ENCODE measurements at places on chromosomes 7 and 10.

- H3K27ac ChIP-seq: no peak overlapping the region
- H3K36me3 ChIP-seq: peaks cover 3% of the 10 kb centered on the region
- no peak overlapping the region for H3K4me3 ChIP-seq
- H3K4me1 ChIP-seq: no peaks in the 10 kb centered on the region
- H3K27me3 ChIP-seq: peaks cover 14% of the 10 kb centered on the region
These were observed 23.4 kb upstream of the FAM3C start for GRCh38 chr7:121419201-121420148.

- H3K4me1 ChIP-seq: peaks cover 14% of the 10 kb centered on the region
- no peak for DNase-seq
- H3K4me3 ChIP-seq: peak overlapping the region; percentile 80
These were observed 991 bp downstream of the SEMA4G start for GRCh38 chr10:100970076-100970913.

DNA sequence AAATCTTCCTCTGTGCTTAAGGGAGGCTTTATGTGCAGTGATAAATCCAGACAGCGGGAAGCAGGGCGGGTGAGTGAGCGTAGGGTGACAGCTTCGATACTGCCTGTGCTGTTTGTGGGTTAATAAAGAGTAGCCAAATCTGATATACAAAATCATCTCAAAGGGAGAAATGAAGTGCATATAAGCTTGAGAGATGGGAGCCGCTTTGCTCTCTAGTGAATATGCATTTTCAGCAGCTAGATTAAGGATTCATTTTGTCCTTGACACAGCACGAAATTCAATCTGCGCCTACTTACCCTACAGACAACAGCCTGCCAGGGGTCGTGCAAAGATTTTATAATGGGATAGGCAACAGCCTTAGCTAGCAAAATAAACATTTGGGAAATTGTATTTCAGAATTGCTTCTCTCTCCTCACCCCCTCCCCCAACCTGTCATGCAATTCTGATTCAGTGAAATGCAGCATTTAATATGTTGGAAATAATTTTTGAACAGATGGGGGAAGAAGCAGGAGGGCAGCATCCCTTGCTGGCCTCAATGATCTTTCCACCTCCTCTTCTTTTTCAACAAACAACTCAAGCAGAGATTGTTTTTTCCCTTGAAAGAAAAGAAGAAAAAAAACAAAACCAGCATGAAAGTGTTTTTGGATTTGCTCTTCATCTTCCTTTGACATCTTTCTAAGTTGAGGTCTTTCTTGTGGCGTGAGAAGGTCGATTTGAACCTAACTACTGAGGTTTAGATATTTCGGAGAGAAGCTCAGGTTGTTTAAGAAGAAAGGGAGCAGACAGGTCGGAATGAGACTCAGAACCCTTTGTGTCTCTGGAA, 117.9 kb downstream of the AOAH start:
- peaks cover 25% of the 10 kb centered on the region for H3K27me3 ChIP-seq
- no peak for DNase-seq
- no peak overlapping the region for H3K27ac ChIP-seq
- peaks cover 10% of the 10 kb centered on the region for H3K4me1 ChIP-seq

DNA sequence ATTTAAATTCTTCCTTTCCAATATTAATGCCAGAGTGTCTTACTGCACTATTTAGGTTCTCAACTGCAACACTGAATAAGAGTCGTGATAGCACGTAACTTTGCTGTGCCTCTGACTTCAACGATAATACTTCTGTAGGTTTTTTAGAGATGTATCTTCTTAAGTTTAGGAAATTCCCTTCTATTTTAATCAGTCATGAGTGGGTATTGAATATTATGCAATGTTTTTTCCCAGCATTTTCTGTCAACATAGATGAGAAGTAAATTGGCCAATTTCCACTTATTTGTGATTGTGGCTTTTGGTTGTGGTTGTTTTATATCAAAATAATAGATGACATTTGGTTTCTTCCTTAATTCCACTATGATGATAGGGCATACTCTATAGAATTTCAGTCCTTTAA, 6.7 kb upstream of the STK17A start:
- no peak overlapping the region for H3K4me3 ChIP-seq
- DNase-seq: no peak
- no peak overlapping the region for H3K27ac ChIP-seq
- H3K36me3 ChIP-seq: no peaks in the 10 kb centered on the region

DNA sequence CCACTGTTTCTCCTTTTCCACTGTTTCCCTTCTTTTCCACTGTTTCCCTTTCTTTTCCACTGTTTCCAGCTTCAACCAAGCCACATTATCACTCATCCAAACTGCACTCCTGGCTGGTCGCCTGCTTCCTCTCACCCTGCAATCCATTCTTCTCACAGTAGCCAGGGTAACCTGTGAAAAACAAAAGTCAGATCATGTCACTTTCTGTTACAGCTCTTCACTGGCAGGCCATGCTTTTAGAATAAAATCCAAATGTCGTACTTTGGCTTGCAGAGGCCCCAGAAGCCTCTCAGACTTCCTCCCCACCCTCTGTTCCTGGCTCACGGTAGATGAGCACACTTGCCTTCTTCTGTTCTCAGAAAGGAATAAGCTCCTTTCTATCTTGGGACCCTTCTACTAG, 33.9 kb downstream of the STARD3NL start:
- peaks cover 15% of the 10 kb centered on the region for H3K4me1 ChIP-seq
- no peak overlapping the region for H3K4me3 ChIP-seq
- H3K27ac ChIP-seq: peak overlapping the region; percentile 85
- no peak for DNase-seq
- no peaks in the 10 kb centered on the region for H3K27me3 ChIP-seq

- peak overlapping the region; percentile 65 for H3K27ac ChIP-seq
- H3K36me3 ChIP-seq: peaks cover 4% of the 10 kb centered on the region
- H3K27me3 ChIP-seq: no peaks in the 10 kb centered on the region
- no peak overlapping the region for H3K4me3 ChIP-seq
These were observed 66.6 kb downstream of the CUBN start for GRCh38 chr10:17062955-17063484.

DNA sequence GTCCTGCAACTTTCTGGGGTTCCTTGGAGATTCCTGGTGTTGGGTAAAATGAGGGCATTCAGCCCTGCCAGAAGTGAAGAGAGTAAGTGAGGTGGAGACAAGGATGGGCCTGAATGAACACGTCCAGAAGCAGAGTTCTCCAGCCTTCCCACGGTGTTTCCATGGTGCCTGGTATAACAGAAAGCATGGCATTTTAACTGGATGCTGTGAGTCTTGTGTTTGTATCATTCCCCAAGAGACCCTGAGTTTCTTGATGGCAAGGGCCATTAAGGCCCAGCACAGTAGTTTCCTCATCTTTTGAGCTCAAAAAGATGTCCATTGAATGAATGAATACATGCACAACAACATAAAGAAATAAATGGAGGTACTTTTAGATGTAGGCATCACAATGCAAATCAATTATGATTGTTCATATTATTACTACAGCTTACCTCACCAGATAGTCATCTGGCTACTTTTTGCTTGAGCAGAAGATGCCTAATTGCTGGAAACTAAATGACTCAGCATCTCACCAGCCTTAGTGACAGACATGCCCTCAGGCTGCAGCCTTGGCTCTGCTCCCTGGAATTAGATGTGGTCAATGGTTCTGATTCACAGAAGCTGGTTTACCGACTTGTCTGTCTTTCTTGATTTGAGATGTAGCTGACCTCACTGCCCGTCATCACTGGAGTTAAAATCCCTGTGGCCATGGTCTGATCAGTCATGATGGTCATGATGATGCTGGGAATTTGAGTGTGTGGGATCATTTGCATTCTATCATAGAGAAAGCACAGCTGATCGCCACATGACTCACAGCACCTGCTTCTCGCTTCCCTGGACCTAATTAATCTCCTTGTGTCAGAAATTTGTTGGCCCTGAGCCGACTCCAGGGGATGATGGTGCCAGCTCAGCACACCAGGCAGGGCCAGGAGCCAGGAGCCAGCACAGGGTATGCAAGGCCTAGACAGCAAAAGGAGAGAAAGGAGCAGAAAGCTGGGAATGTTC, 83.9 kb downstream of the CXCL12 start:
- DNase-seq: no peak
- H3K36me3 ChIP-seq: no peaks in the 10 kb centered on the region
- no peaks in the 10 kb centered on the region for H3K4me1 ChIP-seq
- H3K27me3 ChIP-seq: peaks cover 9% of the 10 kb centered on the region
- H3K27ac ChIP-seq: no peak overlapping the region
- H3K4me3 ChIP-seq: no peak overlapping the region

GRCh38 chr10:132297526-132297925, 10.2 kb downstream of the STK32C start:
- H3K27ac ChIP-seq: no peak overlapping the region
- peaks cover 5% of the 10 kb centered on the region for H3K27me3 ChIP-seq
- DNase-seq: no peak
- peaks cover 2% of the 10 kb centered on the region for H3K36me3 ChIP-seq
- peaks cover 5% of the 10 kb centered on the region for H3K4me1 ChIP-seq

DNA sequence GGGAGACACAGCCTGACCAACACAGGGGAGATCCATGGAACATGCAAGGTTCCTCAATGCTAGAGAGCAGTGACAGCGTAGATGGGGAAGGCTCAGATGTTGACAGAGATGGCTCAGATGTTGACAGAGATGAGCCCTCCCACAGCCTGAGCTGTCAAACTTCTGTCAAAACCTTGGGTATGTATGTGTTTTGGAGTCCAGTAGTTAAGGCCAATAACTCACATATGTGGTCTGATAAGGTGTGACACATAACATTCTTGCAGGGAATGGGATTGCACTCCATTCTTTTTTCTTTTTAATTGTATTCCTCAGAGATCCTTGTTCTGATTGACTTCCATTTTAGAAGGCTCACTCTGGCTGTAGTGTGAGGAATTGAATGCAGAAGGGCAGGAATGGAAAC, 136.3 kb downstream of the C1GALT1 start:
- H3K36me3 ChIP-seq: peaks cover 4% of the 10 kb centered on the region
- H3K27ac ChIP-seq: no peak overlapping the region
- DNase-seq: no peak
- H3K4me1 ChIP-seq: no peaks in the 10 kb centered on the region
- H3K4me3 ChIP-seq: no peak overlapping the region

DNA sequence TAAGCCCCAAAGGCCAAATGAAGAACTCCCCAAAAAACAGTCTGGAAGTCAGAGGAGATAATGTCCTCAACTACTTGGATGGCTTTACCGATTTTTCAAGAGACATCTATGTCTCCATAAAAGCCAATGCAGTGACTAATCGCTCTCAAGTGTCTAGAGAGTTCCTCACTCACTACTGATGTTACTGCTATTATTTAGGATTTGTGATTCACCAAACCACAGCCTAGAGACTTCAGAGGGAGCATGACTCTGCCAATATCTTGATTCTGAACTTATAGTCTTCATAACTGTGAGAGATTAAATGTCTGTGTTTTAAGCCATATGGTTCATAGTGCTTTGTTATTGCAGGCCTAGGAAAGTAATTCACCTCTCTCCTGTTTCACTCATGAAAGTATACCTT, 160.2 kb downstream of the IPMK start:
- no peaks in the 10 kb centered on the region for H3K36me3 ChIP-seq
- peaks cover 2% of the 10 kb centered on the region for H3K4me1 ChIP-seq
- no peak overlapping the region for H3K27ac ChIP-seq
- H3K27me3 ChIP-seq: peaks cover 27% of the 10 kb centered on the region

DNA sequence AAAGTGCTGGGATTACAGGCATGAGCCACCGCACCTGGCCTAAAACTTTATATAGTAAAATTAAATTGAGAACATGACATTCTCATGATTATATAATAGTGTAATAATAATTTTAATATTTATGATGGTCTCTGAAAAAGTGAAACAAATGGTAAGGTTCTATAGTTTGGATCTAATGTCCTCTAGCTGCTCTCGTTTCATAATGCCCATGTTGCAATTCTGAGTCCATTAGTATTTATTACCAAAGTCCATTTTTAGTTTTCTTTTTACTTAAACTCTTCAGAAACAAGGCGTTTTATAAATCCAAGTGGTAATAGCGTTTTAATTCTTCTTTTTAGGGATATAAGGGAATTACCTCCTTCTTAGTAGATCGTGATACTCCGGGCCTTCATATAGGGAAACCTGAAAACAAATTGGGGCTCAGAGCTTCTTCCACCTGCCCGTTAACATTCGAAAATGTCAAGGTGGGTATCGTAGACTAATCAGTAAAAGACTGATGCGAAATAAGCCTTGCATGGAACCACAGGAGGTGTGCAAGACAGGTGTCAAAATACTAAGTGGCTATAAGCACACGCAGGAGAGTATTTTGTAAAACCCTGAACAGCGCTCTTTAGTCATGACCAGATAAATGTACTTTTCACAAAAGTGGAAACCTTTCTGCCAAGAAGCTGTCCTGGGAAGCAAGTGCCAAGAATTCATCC, 34.1 kb downstream of the ACADSB start:
- DNase-seq: no peak
- H3K27ac ChIP-seq: no peak overlapping the region
- H3K27me3 ChIP-seq: no peaks in the 10 kb centered on the region
- H3K4me3 ChIP-seq: no peak overlapping the region

GRCh38 chr10:24477915-24478314, 245.8 kb downstream of the ARHGAP21 start:
- H3K27me3 ChIP-seq: peaks cover 17% of the 10 kb centered on the region
- no peaks in the 10 kb centered on the region for H3K4me1 ChIP-seq
- peaks cover 3% of the 10 kb centered on the region for H3K36me3 ChIP-seq
- H3K27ac ChIP-seq: no peak overlapping the region
- H3K4me3 ChIP-seq: no peak overlapping the region

DNA sequence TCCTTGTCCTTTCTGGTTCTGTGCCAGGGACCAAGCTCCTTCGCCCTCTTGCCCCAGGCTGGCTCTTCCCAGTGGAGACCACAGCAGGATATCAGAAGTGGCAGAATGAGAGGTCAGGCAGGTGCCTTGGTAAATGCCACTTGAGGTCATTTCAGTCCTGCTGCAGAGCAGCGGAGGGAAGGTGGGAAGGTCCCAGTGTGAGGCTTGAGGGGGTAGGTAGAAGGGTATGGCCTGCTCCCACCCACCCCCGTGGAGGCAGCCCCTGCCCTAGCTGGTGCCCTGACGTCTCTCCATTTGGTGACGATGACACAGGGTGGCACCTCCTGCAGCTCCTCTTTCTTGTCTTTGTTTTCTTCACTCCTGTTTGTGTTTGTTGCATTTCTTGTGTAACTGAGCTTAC, 538.8 kb downstream of the TCERG1L start:
- H3K27me3 ChIP-seq: peaks cover 31% of the 10 kb centered on the region
- H3K4me1 ChIP-seq: no peaks in the 10 kb centered on the region
- H3K4me3 ChIP-seq: no peak overlapping the region
- no peak for DNase-seq
- H3K36me3 ChIP-seq: no peaks in the 10 kb centered on the region

DNA sequence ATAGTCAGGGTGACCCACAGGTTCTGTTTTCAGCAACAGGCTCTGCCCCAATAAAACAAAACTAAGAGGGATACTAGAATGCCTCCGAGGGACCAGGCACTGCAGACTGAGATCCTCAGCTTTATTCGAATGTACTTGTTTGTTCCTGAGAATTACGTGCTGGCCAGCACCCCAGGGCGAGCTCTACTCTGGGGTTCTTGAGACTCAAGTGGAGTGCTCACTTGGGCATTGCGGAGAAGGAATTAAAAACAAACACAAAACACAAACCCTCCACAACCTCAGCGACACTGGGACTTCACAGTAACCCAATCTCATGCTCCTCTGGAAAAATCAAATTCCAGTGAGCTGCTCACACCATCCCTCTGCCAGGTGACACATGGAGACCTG, 250.7 kb downstream of the TNS3 start:
- no peak overlapping the region for H3K27ac ChIP-seq
- H3K4me1 ChIP-seq: no peaks in the 10 kb centered on the region
- no peaks in the 10 kb centered on the region for H3K36me3 ChIP-seq
- no peak for DNase-seq
- peaks cover 6% of the 10 kb centered on the region for H3K27me3 ChIP-seq
